ENCODE measurements at places on chromosomes 12 and 14.

DNA sequence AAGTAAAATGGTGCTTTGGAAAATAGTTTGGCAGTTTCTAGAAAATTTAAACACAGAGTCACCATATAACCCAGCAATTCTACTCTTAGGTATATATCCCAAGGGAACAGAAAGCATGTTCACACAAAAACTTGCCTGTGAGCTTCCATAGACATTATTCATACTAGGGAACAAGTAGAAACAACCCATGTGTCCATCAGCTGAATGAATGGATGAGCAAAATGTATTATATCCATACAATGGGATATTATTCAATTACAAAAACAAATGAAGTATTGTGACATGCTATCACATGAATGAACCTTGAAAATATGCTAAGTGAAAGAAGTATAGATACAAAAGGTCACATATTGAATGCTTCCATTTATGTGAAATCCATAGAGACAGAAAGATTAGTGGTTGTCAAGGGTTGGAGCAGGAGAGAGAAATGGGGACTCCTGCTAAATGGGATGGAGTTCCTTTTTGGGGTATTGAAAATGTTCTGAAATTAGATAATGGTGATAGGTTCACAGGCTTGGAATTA is 7.9 kb downstream of the SLC10A1 start:
- DNase-seq: no peak

DNA sequence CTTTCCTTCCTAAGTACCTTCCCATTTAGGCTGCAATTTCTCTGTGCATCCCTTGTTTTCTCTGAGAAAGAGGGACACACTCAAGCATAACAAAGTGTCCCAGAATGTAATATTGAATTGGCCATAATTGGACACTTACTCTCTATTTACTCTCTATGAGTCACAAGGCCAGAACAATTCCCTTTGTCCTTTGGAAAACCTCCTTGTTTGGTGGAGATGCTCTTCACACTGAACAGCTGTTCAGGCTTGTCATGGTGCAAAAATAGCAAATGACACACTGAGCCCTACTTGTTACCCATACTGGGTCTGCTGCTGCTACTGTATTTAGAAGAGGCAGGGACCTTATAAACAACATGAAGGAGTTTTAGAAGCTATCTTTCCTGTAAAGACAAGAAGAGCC is 1590.5 kb upstream of the TMEM132C start:
- no peak for DNase-seq

- peak; percentile 63 for DNase-seq
Observed at GRCh38 chr12:57744194-57744776, 554 bp upstream of the TSPAN31 start.

DNA sequence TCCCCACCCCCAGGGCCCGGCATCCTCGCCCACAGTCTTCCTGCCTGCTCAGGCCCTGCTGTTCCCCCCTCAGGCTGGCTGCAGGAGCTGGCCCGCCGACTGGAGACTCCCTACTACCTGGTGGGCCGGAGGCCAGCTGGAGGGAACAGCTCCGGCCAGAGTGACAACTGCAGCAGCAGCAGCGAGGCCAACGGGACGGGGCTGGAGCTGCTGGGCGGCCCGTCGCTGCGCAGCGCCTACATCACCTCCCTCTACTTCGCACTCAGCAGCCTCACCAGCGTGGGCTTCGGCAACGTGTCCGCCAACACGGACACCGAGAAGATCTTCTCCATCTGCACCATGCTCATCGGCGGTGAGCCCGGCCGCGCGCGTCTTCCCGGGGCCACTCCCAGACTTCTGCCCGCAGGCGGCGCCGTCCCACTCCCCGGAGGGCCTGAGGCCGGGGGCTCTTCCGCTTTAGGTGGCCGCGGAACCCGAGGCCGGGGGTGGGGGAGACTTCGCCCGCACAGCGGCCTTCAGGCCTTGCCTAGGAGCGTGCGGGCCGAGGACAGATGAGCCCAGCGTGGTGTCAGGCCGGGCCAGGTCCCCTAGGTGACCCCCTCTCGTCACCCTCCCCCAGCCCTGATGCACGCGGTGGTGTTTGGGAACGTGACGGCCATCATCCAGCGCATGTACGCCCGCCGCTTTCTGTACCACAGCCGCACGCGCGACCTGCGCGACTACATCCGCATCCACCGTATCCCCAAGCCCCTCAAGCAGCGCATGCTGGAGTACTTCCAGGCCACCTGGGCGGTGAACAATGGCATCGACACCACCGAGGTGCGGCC is 10.2 kb downstream of the KCNH3 start:
- no peak for DNase-seq

DNA sequence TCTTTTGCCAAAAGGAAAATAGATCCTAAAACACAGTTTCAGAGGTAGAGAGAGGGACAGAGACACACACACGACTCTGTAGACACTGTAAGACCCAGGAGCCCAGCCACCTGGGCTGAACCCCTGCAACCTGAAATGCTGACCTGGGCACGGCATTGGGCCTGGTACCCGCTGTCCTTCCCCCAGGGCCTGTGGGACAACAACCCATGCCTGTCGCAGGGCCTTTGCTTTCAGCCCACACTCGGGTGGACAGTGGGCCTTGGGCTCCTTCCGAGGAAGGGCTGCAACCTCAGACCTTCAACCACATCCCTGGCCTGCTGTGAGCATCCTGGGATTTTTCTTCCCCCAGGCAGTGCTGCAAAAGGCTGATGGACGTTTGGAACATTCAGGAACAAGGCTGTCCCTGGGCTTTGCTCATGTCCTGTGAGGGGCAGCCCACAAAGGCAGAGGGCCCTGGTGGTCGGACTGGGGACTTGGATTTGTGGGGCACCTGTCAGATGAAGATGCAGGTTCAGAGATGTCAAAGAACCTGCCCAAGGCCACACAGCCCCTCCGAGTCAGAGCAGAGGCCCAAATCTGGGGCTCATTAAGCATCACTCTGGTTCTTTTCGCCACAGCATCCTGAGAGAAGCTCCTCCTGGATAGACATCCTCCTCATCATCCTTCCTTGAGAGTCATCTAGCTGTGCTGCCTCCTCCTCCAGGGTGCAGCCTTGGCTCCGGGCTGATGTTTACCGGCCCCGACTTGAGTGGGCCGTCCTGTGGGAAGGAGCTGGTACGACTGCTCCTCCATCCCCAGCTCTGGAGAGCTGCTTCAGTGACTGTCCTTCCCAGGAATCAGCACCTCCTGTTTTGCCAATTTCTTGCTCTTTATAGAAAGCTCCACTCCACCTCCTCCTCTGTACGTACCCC is 32.7 kb downstream of the CCDC92 start:
- DNase-seq: no peak

GRCh38 chr12:100793182-100793581 is 1.4 kb upstream of the ANO4 start:
- no peak for DNase-seq

DNA sequence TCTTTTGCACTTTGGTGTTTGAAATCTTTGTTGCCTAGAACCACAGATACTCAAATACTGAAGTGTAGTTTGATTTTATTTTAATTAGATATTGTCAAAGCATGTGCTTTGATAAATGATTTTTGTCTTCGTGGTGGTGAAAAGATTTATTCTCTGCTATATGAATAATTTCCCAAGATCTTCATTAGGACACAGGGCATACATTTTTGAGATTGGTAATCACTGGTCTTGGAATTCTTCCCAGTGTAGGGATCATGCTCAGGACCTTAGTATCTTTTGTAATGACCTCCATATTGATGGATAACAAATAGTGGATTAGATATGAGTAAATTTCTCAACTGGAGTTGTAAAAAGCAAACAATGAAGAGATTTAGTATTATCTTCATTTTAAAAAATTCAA is 28.2 kb downstream of the TBK1 start:
- DNase-seq: no peak

DNA sequence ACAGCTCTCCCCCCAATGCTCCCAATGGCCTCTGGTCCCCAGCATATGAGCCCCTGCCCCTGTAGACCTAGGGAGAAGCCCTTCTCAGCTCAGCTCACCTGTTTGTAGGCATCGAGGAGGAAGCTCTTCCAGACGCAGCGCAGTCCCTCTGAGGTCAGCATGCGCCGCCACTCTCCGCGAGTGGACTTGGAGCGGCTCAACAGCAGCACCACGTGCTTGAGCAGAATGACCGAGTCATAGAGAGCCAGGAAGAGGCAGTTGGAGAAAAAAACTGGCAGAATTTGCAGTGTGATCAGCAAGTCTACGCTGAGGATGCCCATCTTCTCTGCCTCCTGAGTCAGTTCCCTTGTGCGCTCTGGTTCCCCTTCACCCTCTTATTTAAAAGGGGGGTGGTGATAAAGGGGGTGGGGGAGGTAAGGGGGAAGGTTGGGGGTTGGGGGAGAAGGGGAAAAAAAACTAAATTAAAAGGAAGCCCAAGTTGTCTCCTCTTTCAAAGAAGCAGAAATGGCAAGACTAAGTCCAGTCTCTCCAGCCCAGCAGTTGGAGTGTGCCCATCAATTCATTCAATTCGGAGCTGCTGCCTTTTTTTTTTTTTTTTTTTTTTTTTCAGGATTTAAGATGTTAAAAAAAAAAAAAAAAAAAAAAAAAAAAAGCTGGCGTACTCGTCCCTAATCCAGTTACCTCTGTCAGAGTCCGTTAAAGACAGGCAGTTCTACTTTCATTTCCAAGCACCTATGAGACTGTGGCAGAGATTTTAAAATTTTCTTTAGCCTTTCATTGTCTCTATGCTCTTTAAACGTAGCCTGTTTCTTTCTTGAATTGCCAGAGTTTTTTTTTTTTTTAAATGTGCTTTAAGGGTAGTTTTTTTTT is at the start of gene DIO2:
TSS of gene DIO2 (minus strand) at position 352 of the 870 bp plus-strand sequence. CDS start at position 320, 32 bp downstream.
- no peak for DNase-seq

DNA sequence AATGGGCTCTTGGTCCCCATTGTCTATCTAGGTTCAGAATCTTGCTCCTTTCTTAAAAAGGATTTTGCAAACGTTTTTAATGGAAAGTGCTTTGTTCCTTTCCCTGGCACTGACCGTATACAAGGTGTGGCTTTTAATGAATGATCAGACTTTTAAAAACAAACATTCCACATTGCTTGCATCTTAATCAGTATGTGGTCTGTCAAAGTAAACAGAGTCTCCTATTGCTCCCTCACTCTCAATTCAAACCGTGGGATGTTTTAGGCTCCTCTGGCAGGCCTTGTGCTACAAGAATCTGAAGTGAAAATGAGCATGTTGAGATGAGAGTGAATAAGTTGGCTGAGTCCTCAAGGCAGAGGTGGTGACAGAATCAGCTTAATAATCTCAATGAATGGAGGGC is 107.0 kb downstream of the VRK1 start:
- DNase-seq: no peak

GRCh38 chr12:32080435-32080834 is 26.2 kb upstream of the BICD1 start:
- DNase-seq: no peak

DNA sequence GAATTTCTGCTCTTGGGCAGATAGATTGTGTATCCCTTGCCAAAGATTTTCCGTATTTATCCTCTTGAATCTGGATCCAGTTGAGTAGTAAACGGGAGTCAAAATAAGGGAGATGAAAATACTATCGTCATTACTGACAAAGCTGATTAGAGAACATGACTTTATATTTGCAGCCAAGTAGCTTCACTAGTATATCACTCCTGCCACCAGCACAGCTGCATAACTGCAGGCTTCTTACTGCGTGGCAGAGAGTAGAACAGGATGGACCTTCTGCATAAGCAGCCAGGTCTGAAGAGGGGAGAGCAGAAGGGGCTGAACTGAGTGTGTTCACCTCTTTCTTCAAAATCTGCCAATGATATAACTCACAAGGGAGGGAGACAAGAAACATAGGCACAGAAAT is 283.7 kb downstream of the FBXL14 start:
- no peak for DNase-seq

Data from stimulated activated CD4-positive, alpha-beta T cell treated with anti-CD3 and anti-CD28 coated beads, Interleukin-4, amount 100 ng/mL, for 4 hours (primary cell).